ENCODE measurements at places on chromosomes 7 and 10.

- DNase-seq = no peak
These were observed 329.5 kb downstream of the CRPPA start for GRCh38 chr7:16091701-16092310.

DNA sequence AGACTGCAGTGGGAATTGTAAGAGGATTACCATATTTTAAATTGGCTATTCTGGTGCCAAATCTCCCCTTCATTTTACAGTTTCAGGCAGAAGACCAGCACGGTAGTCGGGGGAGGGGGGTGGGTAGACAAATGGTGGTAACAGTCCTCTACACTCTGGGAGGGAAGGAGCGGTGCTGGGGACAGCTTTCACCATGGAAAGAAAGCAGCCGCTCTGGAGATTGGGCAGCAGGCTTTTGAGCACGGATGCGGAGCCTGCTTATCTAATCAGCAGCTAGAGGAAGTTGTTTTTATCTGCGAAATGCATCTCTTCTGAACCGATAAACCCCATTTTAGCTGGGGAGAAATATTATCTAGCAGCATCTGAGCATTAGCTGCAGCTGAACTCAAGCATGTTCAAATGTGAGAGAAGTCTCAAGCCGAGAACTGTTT is 28.7 kb downstream of the IKZF1 start:
- DNase-seq = no peak

- no peak for DNase-seq
These were observed 812.9 kb downstream of the REEP3 start for GRCh38 chr10:64334084-64334483.

GRCh38 chr7:69906283-69906995 is 308.2 kb downstream of the AUTS2 start:
- no peak for DNase-seq

DNA sequence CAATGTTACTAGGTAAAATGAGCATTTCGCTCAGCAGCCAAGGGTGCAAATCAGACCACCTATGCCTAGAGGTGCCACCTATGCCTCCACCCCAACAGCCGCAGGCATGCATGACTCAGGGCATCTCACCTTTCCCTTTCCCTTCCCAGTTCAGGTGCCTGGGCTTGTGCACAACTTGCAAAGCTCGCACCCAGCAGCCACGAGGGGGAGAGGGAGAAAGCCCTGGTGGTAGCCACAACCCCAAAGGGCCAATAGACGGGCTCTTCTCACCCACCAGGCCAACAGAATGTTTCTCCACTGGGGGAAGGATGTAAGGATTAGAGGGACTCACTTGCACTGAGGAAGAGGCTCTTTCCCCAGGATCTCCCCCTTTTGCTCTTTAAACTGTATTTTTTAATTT is 462.3 kb upstream of the PCDH15 start:
- no peak for DNase-seq

GRCh38 chr7:22942191-22942590 is 71.7 kb downstream of the HYCC1 start:
- DNase-seq = no peak

DNA sequence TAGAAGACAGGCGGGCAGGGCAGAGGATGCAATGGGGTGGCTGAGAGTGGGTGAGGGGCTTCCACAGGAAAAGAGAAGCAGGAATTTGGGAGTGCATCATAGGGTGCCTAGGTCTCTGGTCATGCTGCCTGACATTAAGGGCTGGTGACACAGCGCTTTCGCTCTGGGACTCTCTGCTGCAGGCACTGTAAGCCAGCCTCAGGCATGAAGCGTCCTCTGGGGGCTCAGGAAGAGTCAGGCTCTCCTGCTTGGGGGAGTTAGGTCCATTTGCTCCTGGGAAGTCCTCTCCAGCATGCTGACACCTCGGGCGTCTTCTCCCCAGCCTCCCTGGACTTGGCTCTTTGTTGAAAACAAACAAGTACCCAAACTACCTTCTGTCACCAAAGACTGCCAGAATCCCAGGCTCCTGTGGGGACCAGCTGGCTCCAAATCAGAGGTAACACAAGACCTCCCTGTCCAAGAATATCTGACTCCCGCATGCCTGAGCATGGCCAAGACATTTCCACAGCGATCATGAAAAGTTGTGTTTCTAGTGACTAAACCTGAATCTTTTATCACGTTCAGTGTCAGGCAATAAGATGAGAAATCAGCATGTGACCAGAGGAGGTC is 55.4 kb downstream of the GPR26 start:
- no peak for DNase-seq

DNA sequence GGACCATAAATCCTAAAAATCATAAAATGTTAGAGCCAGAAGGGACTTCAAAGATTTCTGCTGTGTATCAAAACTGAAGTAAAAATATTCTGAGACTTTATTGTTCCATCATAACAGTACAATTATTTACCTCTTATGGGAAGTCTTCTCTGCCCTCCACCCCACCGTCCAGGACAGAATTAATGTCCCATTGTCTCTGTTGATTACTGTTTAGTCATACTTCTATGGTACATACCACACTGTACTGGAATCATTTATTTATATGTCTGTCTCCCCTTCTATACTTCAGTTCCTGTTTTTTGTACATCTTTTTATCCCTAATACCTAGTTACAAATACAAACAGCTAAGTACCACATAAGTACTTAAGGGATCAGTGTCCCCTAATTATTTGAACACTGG is 91.4 kb upstream of the CAPZA2 start:
- no peak for DNase-seq

DNA sequence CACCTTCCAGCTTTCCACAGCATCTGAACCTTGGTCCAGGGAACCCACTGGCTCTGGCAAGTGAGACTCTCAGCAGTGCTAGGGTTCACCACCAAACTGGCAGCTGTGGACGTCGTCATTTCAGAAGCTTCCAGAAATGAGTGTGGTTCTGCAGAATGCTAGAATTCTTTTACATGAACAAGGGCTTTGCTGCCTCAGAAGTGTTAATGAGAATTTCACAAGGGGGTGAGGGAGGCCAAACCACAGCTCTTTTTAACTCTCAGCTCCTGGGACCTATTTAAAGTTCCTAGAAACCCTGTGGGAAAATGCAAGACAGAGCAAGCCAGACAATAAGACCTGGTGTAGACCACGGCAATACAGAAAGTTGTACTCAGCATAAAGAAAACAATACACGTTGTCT is 129.3 kb upstream of the BET1 start:
- DNase-seq = no peak

DNA sequence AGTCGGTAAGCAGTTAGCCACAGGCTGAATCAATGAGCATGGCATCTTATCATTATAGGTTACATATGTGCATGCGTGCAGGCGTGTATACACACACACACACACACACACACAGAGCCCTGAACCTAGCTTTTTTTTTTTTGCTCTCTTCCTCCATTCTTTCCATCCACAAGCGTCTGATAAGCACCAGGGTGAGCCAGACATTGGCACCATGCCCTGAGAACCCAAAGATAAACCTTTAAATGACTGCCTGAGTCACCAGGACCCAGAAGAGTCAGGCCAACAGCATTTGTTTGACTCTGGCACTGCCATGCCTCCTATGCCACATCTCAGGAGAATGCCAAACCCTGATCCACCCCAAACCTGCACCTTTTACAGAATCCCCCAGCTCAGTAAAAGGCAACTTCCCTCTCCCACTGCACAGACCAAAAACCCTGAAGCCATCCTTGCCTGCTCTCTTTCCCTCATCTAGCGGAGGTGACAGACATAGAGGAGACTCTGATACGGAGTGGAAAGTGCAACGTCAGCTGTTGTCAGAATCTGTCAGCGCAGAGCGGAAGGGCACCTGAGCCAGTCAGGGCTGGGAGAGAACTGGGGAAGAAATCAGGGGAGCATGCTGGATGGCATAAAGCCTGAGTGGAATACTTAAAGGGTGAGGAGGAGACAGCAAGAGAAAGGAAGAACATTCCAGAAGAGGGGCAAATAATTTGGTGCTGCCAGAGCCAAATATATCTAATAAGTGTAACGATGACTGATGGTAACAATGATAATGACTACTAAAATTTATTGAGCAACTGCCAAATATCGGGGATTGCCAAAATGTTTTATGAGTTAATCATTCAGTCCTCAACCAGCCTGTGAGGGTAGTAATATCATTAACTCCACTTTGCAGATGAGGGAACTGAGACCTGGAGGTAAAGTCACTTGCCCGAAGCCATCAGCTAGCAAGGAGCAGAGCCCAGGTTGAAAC is 3.2 kb downstream of the PARP12 start:
- DNase-seq = peak; percentile 67

- no peak for DNase-seq
These were observed 31.7 kb upstream of the LBX1 start for GRCh38 chr10:101260764-101261481.

DNA sequence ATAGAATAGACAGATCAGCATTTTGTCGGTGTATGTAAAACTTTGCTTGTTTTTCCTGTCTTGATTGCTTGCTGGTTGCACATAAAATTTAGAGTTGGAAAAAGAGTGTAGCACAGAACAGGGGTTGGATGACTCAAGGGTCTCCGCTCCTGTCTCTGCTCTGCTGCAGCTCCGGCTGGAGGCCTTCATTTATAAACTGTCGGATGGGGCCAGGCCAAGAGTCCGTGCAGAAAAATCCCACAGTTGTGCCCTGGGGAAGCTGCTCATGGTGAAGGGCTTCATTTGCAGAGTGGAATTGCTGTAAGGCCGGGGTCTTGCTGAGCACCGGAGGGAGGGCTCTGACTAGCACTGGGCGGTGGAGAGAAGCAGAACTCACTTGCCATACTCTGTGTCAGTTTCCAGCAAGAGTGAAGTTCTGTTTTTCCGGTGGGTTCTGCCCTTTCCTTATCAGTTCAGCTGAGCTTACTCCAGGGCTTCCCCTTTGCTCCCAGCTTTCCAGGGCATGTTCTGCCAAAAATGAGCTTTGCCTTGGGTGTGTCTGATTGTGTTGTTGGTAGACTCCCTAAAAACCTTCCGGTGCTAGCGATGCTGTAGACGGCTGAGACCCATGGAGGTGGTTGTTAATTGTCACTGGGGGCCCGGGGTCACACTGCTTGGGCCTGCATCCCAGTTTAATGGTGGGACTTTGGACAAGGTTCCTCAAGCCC is 67.2 kb downstream of the CAMK1D start:
- DNase-seq = no peak

GRCh38 chr7:2052657-2053048 is 180.1 kb downstream of the MAD1L1 start:
- no peak for DNase-seq

Data from AG09319 (cell line).